ENCODE measurements at places on chromosomes 12 and 14.

DNA sequence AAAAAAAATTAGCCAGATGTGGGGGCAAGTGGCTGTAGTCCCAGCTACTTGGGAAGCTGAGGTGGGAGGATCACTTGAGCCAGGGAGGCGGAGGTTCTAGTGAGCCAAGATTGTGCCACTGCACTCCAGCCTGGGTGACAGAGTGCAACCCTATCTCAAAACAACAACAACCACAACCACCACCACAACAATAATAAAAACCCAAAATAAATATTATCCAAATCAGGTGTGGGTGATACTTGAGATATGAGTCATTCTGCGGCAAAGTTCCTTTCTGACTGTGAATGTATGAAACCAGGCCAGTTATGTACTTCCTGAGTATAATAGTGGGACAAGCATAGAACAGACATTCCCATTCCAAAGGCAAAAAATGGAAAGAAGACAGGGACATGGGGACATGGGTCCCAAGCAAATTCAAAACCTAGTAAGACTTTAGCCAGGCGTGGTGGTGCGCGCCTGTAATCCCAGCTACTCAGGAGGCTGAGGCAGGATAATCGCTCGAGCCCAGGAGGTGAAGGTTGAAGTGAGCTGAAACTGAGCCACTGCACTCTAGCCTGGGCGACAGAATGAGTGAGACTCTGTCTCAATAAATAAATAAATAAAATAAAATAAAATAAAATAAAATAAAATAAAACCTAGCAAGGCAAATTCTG is 9.7 kb upstream of the ERC1 start:
- no peak for DNase-seq

- DNase-seq = peak; percentile 56
Observed at GRCh38 chr14:75906680-75907280, 75.0 kb downstream of the TGFB3 start.

DNA sequence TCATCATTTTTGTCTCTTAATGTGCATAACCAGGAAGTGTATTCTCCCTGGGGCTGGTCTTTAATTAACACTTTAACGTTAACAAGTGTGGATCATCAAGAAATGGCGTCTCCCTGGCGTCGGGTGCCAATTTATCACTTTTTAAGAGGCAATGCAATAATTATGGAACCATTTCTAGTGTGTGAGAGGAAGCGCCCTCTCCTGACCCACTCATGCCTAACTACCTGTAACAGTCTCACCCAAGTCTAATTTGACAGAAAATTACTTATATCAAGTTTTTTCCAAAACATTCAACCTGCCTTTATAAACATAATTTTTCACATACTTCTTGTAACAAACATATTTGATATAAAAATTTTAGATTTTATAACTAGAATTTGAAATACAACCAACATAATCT is 905.3 kb upstream of the MDGA2 start:
- DNase-seq = no peak

DNA sequence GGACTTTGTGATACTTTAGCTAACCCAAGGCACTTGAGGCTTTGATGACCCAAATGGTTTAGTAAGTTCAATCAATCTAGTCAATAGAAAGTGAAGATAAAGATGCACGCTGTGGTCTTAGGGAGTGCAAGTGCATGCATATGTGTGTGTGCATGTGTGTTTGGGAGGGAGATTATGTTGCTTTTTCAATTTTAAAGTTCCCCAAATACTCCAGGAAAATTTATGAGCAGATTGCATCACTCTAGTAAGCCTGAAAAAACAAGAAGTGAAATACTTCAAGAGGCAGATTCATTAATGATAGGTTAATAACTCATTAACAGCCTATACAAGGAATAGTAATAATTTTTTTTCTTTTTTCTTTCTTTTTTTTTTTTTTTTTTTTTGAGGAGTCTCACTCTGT is 12.4 kb upstream of the SIX1 start:
- no peak for DNase-seq

GRCh38 chr14:22497671-22498093 is 91.3 kb downstream of the DAD1 start:
- DNase-seq = no peak

GRCh38 chr14:51458563-51458955 is 193.2 kb upstream of the FRMD6 start:
- DNase-seq = no peak

DNA sequence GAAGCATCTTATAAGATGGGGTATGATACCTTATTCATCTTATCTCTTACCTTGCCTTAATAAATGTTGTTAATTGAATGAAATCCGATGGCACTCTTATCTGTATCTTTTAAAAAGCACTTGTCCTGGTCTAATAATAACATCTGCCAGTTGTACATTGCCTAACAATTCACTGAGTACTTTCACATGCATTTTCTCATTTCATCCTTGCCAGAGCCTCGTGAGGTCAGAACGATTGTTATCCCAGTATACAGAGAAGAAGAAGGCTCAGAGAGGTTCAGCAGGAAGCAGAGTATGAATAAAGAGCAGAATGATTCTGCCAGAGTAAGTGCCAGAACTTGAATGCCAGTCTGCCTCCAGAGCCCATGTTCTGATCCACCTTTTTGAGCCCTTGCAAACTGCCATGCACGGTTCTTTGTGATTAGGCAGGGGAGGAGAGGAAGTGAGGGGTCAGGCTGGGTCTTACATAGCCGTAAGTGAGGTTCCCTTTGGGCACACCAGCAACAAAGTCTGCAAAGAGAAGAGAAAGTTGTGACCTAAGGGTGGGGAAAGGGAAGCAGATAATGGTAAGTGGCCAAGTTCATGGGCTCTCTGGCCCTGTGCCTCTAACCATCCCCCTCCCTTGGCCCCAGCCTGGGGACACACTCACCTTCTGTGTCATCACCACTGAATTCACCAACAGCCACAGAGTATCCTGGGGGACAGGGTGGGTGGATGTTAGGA is 11.7 kb downstream of the ITGA5 start:
- DNase-seq = no peak

GRCh38 chr12:131592972-131593371 is 117.9 kb upstream of the SFSWAP start:
- DNase-seq = no peak

DNA sequence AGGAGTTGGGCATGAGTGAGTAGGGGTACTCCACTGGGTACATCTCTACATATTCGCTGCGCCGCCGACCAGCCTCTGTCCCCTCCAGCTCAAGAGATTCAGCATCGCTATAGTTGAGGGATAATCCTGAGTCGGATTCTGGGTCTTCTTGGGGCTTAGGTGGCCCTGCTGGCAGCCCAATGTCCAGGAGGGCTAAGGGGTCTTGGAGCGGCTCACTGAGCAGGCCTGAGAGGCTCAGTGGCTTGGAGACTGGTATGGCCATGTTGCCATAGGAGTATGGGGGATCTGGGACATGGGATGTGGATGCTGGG is 7.9 kb downstream of the NFE2 start:
- no peak for DNase-seq

DNA sequence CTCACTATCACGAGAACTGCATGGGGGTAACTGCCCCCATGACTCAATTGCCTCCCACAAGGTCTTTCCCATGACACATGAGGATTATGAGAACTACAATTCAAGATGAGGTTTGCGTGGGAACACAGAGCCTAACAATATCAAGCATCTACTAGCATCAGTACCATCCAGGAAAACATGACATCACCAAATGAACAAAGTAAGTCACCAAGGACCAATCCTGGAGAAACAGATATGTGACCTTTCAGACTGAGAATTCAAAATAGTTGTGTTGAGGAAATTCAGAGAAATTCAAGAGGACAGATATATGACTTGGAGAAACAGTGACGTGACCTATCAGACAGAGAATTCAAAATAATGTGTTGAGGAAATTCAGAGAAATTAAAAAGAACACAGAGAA is 65.8 kb upstream of the TMTC2 start:
- no peak for DNase-seq

DNA sequence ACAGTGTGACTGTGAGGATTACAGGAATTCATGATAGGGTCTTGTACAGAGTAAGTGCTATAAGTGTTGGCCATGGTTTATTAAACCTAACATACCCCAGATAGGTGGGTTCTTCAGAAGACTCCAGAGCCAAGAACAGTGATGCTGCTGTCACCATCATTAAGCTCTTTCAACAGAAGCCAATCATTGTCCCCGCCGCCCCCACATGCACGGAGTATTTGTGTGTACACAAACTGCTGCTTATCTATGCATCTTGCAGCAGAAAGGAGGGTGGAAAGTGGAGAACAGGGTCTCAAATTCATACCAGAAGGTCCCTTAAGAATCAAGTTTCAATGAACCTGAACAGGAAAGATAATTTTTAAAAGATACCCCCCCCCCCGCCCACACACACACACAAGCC is 51.2 kb downstream of the TMCC3 start:
- no peak for DNase-seq

DNA sequence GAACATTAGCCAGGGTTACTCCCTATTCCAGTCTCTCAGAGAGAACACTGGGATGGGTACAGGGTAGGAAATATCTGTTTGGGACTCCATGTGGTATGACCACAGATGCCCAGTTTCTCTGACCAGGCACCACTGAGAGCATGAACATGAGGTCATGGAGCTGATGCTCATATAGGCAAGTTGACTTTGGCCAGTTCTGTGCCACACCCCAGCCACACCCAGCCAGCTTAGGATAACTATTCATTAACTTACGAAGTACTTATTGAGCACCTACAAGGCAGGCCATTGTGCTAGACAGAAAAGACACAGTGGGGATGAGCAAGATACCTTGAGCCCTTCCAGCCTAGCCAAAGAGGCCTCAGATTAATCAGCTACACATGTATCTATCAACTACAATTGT is 262.5 kb downstream of the DPF3 start:
- DNase-seq = no peak

DNA sequence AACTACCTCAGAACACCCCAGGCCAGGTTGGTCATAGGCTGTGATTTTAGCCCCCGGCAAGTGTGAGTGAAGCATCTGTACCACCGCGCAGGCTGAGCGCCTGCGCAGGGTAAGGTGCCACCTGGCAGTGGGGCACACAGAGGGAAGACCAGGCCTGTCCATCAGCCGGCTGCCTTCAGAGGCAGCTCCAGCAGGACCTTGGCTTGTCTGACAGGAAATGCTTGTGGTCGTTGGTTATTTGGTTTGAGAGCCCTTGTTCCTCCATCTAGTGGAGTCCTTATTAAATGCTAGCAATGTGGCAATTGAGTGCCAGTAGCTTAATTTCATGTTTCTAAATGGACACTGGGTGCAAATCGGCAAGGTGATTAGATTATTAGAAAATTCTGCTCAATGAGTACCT is 27.5 kb downstream of the SLC25A29 start:
- no peak for DNase-seq

DNA sequence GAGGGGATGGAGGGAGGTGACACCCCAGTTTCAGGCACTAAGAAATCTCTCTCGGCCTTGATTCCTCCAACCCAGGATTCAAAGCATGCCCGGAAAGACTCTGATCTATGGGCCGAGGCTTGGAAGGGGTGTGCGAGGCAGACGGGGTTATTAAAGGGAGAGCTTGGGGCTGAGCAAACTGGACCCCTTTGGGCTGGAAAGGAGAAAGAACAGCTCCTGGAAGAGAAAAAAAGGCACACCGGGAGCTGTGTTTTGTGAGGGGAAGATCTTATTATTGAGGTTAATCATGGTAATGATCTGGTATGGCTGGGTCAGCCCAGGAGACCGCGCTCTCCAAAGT is 5.7 kb upstream of the HOXC4 start:
- no peak for DNase-seq

- DNase-seq = no peak
Observed at GRCh38 chr14:54104601-54105145, 148.0 kb upstream of the BMP4 start.

- DNase-seq = no peak
Observed at GRCh38 chr12:114405519-114406271, at the start of gene TBX5. Gene TBX5 (minus strand): TSS chr12:114406144. CDS start chr12:114403898, 2,246 bp downstream.

DNA sequence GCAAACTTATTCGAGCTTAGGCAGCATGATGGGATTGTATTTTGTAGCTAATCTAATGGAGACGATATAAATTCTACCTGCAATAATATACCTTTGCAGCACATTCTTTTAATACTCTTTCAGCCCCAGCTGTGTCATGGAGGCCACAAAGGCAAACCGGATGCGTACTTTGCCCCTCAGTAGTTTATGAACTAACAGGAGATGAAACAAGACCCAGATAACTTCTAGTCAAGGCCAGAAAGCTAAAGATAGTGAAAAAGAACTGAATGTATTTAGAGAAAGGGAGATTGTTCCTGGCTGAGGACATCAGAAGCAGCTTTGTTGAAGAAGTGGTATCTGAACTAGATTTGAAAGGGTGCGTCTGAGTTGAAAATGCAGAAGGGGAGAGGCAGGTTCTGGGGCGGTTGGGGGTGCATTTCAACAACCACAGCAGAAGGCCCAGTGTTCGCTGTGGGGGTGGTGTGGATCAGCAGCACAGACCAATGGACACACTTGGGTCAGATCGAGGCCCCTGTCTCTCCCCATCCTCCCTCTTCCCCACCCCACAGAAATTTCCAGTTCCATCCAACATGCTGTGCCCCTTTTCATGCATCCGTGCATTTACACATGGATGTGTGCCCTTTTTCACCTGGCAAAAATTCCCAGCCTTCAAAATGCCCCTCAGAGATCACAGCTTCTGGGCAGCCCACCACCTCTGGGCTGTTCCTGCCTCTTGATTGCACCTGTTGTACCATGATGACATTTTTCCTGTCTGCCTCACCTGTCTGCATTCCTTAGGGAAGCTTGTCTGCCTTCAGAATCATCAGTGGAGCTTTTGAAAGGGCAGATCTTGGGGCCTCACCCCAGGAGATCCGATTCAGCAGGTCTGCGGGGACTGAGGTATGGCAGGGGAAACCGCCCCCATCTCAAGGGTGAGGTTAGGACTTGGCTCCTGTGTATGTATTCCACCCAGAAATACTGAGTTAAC is 2.2 kb downstream of the ZNF839 start:
- DNase-seq = no peak

DNA sequence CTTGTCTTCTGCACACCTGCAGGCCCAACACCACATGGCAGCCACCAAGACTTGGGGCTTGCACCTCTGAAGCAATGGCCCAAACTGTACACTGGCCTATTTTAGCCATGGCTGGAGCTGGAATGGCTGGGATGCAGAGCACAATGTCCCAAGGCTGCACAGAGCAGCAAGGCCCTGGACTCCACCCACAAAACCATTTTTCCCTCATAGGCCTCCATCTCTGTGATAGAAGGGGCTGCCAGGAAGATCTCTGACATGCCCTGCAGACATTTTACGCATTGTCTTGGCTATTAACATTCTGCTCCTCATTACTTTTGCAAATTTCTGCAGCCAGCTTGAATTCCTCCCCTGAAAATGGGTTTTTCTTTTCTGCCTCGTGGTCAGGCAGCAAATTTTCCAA is 22.1 kb downstream of the ATXN7L3B start:
- no peak for DNase-seq

- no peak for DNase-seq
Observed at GRCh38 chr12:68016136-68016535, 26.9 kb downstream of the IFNG-AS1 start.

GRCh38 chr14:105622329-105622955 is 96.1 kb downstream of the TMEM121 start:
- DNase-seq = no peak

GRCh38 chr14:91373591-91374254 is 43.9 kb downstream of the CCDC88C start:
- DNase-seq = peak; percentile 44

- no peak for DNase-seq
Observed at GRCh38 chr12:24845615-24846014, 103.3 kb downstream of the BCAT1 start.
